Activated T-helper 1 cell treated with anti-CD3 and anti-CD28 coated beads, Interleukin-12 subunit alpha, Interleukin-12 subunit beta, Interleukin-2, Interleukin-4 antibody, amounts not matched to agents 30 ng/mL and 10 ng/mL and 1 ng/mL, durations not matched to agents 14 hours and 24 hours and 36 hours (primary cell): ENCODE measurements at places on chromosomes 5 and 9. TPM values are rescaled to one million over a fixed set of nuclear protein-coding genes. Genes with fewer than 3 reads are reported as not detected.

DNA sequence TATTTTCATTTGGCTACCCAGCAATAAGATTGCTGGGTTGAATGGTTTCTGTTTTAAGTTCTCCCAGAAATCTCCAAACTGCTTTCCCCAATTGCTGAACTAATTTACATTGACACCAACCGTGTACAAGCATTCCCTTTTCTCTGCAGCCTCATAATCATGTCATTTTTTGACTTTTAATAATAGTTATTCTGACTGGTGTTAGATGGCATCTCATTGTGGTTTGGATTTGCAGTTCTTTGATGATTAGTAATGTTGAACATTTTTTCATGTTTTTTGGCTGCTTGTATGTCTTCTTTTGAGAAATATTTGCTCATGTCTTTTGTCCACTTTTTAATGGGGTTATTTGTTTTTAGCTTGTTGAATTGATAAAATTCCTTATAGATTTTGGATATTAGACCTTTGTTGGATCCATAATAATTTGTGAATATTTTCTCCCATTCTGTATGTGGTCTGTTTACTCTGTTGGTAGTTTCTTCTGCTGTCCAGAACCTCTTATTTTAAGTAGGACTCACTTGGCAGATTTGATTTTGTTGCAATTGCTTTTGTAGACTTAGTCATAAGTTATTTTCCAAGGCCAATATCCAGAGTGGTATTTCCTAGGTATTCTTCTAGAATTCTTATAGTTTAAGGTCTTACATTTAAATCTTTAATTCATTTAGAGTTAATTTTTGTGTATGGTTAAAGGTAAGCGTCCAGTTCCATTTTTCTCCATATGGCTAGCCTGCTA is 793.7 kb downstream of the BRINP1 start:
- H3K27ac ChIP-seq, result no peak overlapping the region
- H3K4me3 ChIP-seq, result no peak overlapping the region
- DNase-seq, result no peak
- H3K27me3 ChIP-seq, result no peaks in the 10 kb centered on the region
- H3K4me1 ChIP-seq, result no peaks in the 10 kb centered on the region

Gene SLC6A18
- total RNA-seq, result not detected in 2 replicates

- H3K36me3 ChIP-seq, result no peaks in the 10 kb centered on the region
- peaks cover 12% of the 10 kb centered on the region for H3K27me3 ChIP-seq
- DNase-seq, result no peak
- no peaks in the 10 kb centered on the region for H3K4me1 ChIP-seq
Observed at GRCh38 chr9:89078860-89079259, 87.6 kb downstream of the S1PR3 start.

GRCh38 chr5:159737263-159737662 is 179.0 kb upstream of the ADRA1B start:
- no peak overlapping the region for H3K27ac ChIP-seq
- peaks cover 8% of the 10 kb centered on the region for H3K27me3 ChIP-seq
- H3K36me3 ChIP-seq, result no peaks in the 10 kb centered on the region
- H3K4me3 ChIP-seq, result no peak overlapping the region
- DNase-seq, result no peak
- no peaks in the 10 kb centered on the region for H3K4me1 ChIP-seq

DNA sequence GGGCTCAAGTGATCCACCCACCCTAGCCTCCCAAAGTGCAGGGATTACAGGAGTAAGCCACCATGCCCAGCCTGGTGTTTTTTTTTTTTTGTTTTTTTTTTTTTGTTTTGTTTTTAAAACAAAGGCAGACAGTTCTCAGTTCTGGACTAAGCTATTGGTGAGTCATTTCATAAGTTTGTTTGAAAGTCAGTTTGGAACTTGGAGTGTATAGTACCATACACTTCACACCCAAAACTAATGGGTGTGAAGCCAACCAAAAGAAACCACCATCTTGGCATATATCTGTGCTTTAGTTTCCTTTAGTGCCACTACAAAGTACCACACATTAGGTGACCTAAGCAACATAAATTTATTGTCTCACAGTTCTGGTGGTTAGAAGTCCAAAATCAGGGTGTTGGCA is 13.4 kb downstream of the MAST4 start:
- no peak overlapping the region for H3K27ac ChIP-seq
- DNase-seq, result no peak
- H3K4me1 ChIP-seq, result peaks cover 13% of the 10 kb centered on the region

DNA sequence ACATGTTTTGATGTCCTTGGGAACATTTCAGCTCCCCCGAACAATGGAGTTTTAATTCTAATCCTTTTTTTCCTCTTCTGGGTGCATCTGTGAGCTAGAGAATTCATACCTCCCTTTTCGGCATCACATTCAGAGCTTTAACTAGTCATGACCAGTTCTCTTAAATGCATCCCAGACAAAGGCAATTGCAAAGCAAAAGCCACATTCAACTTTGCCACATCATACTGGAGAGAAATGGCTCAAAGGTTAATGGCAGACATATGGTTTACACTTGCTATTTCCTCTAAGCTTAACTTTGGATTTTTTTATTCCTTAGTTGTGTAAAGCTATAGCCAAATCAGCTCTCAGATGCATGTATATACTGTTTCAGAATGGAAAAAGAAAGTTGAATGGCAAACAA is 153.3 kb downstream of the ESM1 start:
- H3K4me3 ChIP-seq, result no peak overlapping the region
- H3K27ac ChIP-seq, result no peak overlapping the region
- H3K4me1 ChIP-seq, result peaks cover 22% of the 10 kb centered on the region
- peaks cover 16% of the 10 kb centered on the region for H3K27me3 ChIP-seq
- H3K36me3 ChIP-seq, result peaks cover 8% of the 10 kb centered on the region

Gene SPINK13
- not detected in 2 replicates for total RNA-seq

Gene PCDHGA7
- 0.16 and 0.22 TPM in 2 replicates for total RNA-seq

- no peaks in the 10 kb centered on the region for H3K4me1 ChIP-seq
- DNase-seq, result no peak
- no peaks in the 10 kb centered on the region for H3K27me3 ChIP-seq
- no peak overlapping the region for H3K4me3 ChIP-seq
- no peak overlapping the region for H3K27ac ChIP-seq
- H3K36me3 ChIP-seq, result peaks cover 3% of the 10 kb centered on the region
Observed at GRCh38 chr5:37086466-37087173, 162.6 kb downstream of the CPLANE1 start.

Gene CAMK4
- 51.8 and 56.9 TPM in 2 replicates for total RNA-seq

DNA sequence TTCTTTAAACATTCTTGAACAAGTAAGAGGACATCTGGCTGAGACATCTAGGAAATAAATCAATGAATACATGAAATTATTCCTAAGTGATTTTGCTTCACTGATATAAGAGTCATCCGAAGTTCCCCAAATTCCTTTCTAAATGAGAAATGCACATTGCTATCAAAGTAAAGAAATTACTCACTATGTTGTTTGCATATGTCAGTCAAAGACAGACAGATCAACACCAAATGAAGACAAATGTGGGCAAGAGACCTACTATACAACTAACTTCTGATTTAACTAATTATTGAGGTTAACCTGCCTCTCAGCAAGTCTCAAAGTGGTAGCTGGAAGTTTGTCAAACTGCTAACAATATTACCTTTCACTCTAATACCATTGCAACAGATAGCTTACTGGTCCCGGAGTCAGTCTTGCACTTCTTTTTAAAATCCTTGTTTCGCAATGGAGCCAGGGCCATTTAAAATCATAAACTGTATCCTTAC is 13.2 kb downstream of the TUT7 start:
- H3K27me3 ChIP-seq, result no peaks in the 10 kb centered on the region
- H3K27ac ChIP-seq, result no peak overlapping the region
- peaks cover 63% of the 10 kb centered on the region for H3K4me1 ChIP-seq
